ENCODE measurements at places on chromosomes 16 and 17.
A peak's percentile ranks its signal among the peaks of the same experiment; 100 is the strongest.

GRCh38 chr17:45146890-45147580 lies 1.2 kb upstream of the HEXIM1 start:
- DNase-seq = peak; percentile 76

DNA sequence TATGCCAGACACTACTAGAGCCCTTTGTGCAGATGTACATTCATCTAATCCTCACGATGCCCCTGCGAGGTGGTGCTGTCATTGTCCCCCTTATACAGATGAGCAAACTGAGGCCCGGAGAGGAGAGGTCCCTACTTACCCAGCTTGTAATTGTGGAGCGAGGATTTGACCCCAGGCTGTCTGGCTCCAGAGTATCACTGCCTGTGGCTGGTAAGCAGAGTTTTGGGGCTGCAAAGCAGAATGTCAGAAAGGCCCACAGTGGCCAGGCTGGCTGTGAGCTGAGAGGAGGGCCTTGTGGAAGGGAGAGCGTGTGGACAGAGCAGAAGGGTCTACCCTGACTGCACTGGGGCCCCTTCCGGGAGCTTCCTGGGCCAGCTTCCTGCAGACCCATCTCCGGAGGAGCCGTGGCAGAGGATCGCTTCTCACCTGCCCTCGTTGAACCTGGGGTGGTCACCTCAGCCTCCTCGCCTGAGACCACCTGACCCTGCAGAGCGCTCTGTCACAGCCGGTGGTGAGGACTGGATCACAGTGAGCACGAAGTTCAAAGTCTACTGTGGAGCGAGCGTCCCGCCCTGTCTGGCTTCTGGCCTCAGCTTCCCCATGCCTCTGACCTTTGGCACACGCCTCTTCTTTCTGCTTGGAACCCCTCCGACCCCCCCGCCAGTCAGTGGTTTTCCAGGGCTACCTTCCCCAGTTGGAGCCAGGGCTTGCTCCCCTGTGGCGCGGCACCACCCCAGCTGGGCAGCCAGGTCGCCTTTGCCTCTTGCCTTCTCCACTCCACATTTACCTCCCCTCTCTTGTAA lies 12.1 kb downstream of the CMIP start:
- no peak for DNase-seq

DNA sequence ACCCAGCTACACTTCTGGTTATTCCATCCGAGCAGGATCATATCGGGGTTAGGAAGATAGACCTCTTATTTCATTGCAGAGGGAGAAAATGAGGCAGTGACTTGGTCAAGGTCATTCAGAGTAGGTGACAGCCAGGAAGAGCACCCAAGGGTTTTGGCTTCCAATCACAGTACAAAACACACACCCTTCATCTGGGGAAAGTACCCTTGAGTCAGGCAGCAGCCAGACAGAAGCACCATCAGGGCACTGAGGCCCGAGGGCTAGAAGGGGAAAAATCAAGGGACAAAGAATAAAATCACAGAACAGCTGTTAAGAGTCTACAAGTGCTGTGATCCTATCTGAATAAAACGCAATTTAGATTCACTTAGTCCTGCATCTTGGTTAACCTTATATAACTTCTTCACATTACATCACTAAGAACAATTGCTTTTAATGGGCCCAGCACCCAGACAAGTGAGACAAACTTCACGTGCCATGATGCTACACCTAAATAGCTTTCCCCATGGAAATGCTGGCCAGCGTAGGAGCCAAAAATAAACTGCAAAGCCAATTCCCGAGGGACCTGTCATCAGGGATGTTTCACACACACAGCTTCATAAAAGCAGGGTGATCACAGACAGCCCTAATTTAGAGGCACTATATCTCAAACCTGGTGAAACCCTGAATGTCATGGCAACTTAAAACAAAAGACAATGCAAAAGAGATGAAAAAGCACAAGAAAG lies 4.9 kb downstream of the UBE2O start:
- DNase-seq = peak; percentile 24

DNA sequence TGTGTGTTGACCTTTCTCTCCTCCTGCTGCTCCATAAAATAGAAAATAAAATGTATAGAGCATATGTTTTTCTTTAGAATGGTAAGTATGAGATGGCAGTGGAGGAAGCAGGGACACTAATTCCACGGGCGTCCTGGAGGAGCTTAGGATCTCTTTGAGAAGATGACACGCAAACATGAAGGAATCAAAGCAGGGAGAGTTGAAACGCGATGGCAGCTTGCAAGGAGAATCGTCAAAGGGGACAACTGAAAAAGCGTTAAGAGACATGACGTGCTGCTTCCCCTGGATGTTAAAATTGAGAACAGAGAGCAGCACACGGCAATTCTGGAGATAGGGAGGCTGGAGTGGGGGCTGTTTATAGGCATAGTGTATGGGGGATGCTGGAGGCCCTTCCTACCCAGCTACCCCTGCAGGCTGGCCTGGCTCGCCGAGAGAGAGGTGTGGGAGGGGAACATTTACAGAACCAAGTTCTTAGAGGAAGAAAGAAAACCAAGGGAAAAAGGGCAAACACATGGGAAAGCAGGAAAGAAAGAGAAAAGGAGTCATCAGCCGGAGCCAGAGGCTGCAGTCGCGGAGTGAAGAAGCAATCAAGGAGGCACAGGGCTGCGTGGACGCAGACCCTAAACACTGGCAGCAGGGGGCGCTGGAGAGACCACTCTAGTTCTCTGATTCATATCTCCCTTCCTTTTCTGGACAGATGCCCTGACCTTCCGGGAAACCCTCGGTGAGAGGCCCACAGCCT lies 55.8 kb downstream of the MYH13 start:
- DNase-seq = peak; percentile 60

DNA sequence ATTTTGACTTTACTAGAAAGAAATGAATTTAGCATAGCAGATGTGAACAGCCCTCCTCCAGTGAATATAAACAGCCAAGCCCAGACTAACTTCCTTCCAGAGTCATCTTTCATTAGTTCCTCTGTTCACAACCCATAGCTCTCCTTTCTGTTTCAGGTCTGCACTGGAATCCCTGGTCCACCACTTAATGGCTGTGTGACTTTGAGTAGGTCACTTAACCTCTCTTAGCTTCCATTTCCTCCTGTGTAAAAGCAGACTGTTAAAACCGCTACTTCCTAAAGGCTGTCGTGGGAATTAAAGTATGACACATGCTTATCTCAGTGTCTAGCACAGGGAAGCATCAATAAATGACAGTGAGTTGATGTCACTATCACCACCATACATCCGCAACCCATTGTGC lies 7.5 kb downstream of the SLC6A4 start:
- DNase-seq = no peak

GRCh38 chr17:57154921-57155320 lies 69.9 kb downstream of the AKAP1 start:
- no peak for DNase-seq

- peak; percentile 66 for DNase-seq
Measured at GRCh38 chr16:88315543-88316105, 67.1 kb upstream of the ZNF469 start.

DNA sequence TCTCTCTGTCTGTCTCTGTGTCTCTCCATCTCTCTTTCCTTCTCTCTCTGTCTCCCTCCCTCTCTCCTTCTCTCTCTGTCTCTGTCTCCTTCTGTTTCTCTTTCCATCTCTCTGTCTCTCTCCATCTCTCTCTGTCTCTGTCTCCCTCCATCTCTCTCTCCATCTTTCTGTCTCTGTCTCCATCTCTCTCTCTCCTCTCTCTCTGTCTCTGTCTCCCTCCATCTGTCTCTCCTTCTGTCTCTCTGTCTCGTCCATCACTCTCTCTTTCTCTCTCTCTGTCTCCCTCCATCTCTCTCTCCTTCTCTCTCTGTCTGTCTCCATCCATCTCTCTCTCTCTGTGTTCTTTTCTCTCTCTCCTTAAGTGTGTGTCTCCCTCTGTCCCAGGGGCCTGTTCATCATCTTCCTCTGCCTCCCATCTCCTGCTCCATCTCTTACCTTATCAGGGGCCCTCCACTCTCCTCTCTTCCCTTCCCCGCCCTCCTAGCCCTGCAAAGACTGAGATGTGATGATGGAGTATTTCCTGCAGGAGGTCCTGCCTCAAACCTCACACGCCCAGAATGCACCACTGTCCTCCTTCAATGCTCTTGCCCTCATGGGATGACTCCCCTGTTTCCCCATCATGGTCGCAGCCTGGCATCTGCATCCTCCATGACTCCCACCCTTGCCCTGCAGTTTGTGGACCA lies 193.3 kb downstream of the GSG1L start:
- DNase-seq = no peak

DNA sequence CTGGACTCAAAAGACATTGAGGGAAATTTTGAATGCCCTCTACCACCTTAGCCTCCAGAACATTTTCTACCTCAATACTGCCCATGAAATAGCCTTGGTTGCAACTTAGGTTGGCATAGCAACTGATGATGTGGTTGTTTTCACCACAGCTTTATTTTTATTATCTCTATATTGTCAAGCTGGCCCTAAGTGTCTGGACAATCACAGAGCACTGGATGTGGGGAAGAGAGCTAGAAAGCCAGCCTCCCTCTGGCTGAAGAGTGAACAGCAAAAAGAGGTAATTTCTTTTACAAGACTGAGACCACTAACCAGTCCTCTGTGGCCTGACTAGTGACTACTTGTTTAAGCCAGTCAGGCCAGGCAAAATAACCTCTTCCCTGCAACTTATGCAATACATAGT lies 159.6 kb downstream of the HS3ST2 start:
- no peak for DNase-seq

- DNase-seq = no peak
Measured at GRCh38 chr17:77098884-77099545, 41.8 kb upstream of the SEC14L1 start.

Data from EL (cell line).